ENCODE measurements at places on chromosomes 16 and 17. TPM values are rescaled to one million over a fixed set of nuclear protein-coding genes. Genes with fewer than 3 reads are reported as not detected.

DOC2B gene
- total RNA-seq = 0.16 TPM

HS3ST2 gene
- total RNA-seq = not detected

ACSM5 gene
- 0.28 TPM for total RNA-seq

ANKRD40CL gene
- not detected for total RNA-seq

ENPP7 gene
- total RNA-seq = 0.15 TPM

FOXN1 gene
- total RNA-seq = not detected

KATNB1 gene
- 28.0 TPM for total RNA-seq

PRR11 gene
- total RNA-seq = 3.3 TPM

ACAP1 gene
- 774 TPM for total RNA-seq

ACSM2A gene
- total RNA-seq = not detected

KCNH6 gene
- total RNA-seq = not detected

SLFN14 gene
- total RNA-seq = not detected

MMP15 gene
- total RNA-seq = 0.37 TPM

NUP93 gene
- total RNA-seq = 57.4 TPM
